ENCODE measurements at places on chromosomes 2 and 18.

DNA sequence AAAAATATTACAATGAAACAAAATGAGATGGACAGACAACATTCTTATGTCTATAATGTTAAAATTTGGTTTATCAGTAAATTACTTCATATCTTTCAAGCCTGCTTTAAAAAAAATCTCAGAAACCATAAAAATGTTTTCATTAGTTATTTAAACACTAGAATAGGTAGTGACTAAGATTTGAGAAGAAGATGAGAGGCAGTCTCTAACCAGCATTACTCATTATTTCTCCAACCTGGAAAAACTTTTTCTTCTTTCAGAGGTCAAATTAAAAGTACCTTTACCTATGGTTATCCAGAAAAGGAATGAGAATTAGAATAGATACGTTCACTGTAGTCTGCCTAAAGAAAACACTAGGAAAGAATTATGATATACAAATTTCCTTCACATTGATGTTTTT lies 50.3 kb downstream of the IKZF2 start:
- no peak for DNase-seq

GRCh38 chr2:212732860-212733259 lies 194.3 kb upstream of the ERBB4 start:
- DNase-seq: no peak

GRCh38 chr2:240021488-240022104 lies 3.5 kb downstream of the NDUFA10 start:
- peak; percentile 75 for DNase-seq

GRCh38 chr18:55405893-55406406 lies 182.0 kb downstream of the TCF4 start:
- DNase-seq: peak; percentile 75

GRCh38 chr18:77208964-77209363 lies 40.7 kb upstream of the GALR1 start:
- DNase-seq: no peak

DNA sequence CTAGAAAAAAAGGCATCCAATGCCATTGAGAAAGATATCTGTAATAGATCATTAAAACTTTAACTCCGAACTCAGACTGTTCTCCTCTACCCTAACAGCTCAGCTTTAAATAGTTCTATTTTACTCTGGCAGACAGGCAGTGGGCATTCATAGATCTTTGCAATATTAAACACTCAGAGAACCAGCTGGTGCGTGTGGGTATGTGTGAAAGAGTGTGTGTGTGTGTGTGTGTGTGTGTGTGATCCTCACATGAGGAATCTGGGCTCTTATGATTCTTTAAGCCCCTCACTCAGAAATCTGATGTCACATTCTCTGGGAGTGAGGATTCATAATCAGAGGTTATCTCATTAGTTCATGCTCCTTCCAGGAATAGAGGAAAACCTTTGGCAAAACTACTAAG lies 144.3 kb downstream of the KCNH7 start:
- DNase-seq: no peak

- DNase-seq: no peak
These were observed 11.5 kb downstream of the MFSD2B start for GRCh38 chr2:24021122-24021998.

DNA sequence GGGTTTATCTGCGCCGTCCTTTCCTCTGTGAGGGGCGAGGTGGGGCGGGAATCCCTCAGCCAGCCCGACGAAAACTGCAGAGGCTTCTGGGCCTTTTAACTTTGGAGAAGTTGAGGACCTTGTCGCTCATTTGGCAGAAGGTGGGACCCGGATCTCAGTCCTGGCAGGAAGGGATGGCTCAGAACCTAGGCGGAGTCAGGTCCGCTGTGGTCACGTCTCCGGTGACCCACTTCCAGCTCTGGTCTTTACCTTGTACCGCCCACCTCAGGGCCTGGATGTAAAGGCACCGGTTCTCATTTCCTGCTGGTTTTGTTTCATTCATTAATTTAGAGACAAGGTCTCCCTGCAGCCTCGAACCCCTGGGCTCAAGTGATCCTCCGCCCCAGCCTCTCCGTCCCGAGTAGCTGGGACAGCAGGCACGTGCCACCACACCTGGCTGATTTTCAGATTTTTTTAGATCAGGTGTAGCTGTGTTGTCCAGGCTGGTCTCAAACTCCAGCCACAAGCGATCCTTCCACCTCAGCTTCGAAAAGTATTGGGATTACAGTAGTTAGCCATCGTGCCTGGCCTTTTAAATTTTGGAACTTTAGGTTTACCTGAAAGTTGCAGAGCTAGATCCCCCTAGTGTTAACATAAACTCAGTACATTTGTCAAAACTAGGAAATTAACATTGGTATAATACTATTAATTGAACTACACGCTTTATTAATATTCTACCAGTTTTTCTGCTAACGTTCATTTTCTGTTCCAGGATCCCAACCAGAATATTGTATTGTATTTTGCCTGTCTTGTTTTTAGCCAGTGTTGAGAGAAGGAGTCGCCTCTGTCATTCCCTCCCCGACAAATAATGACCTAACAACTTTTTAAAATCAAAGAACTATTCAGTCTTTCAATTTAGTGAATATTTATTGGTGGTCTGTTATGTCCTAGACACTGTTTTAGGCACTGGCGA lies 852 bp downstream of the POLI start:
- DNase-seq: peak; percentile 21

- no peak for DNase-seq
These were observed 48.2 kb downstream of the FBXO48 start for GRCh38 chr2:68418855-68419254.

DNA sequence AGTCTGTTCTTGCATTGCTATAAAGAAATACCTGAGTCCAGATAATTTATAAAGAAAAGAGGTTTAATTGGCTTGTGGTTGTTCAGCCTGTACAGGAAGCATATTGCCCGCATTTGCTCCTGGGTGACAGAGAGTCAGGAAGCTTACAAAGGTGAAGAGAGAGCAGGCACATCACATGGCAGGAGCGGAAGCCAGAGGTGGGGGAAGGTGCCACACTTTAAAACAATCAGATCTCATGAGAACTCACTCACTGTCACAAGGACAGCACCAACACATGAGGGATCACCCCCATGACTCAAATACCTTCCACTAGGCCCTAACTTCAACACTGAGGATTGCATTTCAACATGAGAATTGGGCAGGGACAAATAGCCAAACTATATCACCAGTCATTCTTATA lies 124.8 kb upstream of the COL5A2 start:
- no peak for DNase-seq

GRCh38 chr18:79548986-79549637 lies 130.5 kb upstream of the CTDP1 start:
- DNase-seq: no peak

DNA sequence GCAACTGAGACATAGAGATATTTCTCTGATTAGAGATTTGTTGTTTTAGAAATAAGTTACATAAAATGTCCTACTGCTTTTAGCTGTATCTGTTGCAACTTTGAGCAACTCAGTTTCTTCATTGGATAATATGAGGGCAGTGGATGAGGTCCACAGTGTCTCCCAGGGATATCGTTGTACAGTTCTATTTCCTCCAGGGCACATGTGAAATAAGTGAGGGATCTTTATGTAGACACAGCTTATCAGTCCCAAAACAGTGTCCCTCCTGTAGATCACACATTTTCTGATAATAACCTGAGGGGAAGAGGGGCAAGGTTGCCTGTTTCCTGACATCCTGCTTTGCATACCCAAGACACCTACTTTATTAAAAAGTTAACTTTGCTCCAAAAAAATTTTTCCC lies 1231.2 kb upstream of the ZEB2 start:
- DNase-seq: no peak

DNA sequence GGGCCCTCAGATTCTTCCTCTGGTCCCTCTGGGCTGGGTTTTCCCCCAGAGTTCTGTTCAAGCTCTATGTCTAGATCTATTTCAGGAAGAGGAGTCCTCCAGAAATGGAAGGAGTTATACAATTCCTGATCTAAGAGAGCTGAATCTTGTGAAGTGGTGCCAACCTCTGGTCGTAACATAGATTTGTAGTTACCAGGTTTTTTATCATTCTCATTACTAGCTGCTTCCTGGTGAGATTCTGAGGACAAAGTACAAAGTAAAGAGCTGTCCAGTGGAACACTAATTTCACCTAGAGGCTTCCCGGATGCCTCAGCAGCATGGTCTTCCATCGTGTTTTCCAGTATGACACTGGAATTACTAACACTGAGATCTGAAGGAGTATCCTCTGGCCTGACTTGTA lies 44.1 kb downstream of the PPP4R1 start:
- no peak for DNase-seq

DNA sequence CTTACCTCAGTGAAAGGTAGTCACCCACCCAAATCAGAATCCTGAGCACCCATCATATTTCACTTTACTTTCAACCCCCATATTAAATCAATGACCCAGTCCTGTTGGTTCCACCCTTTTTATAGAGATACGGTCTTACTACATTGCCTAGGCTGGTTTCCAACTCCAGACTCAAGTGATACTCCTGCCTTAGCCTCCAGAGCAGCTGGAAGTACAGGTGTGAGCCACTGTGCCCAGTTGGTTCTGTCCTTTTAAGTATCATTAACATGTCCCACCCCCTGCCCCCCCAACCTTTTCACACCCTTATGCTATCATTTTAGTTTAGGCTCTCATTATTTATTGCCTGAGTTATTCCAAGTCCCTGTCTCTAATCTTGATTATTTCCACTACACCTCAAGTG lies 28.7 kb downstream of the MSH6 start:
- DNase-seq: no peak

Data from posterior cingulate gyrus (tissue), 11 donors.